ENCODE measurements at places on chromosomes 16 and 17.

GRCh38 chr17:733743-734142 is 1.3 kb downstream of the TLCD3A start:
- no peak for DNase-seq

DNA sequence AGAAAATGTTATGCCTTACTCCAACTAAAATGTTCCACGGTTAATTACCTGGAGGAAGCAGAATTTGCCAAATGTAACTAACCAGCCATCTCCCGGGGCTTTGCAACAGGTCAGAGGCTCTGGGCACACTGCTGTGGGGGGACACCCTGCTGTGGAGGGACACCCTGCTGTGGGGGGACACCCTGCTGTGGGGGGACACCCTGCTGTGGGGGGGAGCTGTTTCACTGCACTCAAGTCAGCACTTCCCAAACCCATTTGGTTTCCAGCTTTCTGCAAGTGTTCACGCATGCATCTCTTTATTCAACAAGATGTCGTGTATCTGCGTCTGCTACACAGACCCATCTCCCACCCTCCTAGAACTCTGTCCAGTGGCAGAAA is 239.5 kb downstream of the C16orf95 start:
- no peak for DNase-seq

DNA sequence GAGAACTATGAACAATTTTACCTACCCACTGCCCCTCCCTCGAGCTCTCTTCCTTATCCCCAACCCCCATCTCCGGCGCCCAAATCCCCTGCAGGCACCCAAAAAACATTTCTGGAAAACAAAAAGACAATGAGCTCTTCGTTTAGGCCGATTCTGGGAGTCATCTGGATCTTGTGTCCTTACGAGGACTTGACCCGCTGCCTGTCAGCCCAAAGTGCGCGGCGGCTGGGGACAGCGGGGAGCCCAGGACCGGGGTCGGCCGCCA is 524 bp downstream of the STRADA start:
- no peak for DNase-seq

DNA sequence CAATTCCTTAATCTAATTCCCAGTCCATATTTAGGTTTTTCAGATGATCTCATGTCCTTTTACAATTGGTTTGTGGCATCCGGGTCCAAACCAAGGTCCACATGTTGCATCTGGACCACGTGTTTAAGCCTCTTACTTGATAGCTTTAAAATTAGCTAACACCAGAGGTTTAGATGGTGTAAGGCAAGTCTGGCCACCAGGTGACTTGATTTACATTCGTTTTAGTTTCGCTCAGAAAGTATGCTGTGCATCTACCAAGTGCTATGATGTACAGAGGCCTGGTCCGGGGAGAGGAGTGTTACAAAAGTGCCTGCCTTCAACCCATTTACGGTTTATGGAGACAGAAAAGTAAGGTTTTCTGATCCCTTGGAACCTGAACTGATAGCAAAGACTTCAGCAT is 878 bp upstream of the DNAJA2 start:
- no peak for DNase-seq

DNA sequence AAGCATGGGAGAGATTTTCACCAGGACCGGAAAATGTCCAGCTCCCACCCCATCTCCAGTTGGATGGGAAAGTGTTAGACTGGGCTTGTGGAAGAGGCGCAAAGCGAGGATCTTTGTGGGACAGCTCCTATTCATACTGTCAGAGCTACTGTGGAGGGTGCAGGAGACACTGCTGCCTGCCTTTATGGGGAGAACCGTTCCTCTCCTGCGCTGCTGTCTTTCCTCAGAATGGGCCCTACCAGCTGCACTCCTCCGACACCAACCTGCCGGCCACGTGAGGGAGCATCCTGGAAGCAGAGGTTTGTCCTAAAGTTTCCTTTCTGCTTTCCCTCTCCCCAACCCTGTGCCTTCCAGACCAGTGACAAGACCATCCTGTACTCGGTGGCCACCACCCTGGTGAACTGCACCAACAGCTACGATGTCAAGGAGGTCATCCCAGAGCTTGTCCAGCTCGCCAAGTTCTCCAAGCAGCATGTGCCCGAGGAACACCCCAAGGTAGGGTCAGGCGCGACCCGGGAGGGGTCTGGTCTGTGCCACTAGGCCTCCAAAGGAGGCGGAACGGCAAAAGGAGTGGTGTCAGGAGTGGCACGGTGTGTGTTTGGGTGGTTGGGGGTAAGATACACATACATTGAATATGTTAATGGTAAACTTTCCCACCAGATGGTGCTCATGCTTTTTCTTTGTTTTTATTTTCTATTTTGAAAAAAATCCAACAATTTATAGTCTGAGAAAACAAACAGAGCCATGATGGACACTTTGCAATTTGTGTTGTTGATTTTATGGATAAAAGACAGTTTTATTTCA is 23.0 kb downstream of the SLC35G3 start:
- no peak for DNase-seq

DNA sequence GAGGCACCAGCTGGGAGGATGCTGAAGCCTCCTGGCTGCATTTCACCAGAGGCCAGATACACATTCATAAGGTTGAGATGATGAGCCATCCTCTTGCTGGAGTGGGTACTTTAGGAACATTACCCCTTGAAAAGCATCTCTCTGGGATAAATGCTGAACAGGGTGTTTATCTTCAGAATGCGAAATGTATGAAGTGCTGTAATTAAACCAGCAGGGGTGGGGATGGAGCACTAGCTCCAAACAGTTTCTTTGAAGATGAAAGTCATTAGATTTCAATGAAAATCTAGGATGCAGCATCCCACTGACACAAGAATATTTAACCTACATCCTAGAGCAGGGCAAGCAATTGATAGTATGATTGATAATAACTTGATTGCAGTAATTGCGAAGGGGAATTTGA is 158.1 kb downstream of the CYLD start:
- no peak for DNase-seq

- DNase-seq: peak; percentile 28
These were observed 51.4 kb downstream of the WSB1 start for GRCh38 chr17:27345141-27345904.

GRCh38 chr16:19598805-19599510 is 43.5 kb downstream of the VPS35L start:
- no peak for DNase-seq

GRCh38 chr16:89199241-89200123 is 855 bp downstream of the SLC22A31 start:
- DNase-seq: no peak

GRCh38 chr17:2102931-2103809 is 48.3 kb downstream of the HIC1 start:
- DNase-seq: peak; percentile 81

DNA sequence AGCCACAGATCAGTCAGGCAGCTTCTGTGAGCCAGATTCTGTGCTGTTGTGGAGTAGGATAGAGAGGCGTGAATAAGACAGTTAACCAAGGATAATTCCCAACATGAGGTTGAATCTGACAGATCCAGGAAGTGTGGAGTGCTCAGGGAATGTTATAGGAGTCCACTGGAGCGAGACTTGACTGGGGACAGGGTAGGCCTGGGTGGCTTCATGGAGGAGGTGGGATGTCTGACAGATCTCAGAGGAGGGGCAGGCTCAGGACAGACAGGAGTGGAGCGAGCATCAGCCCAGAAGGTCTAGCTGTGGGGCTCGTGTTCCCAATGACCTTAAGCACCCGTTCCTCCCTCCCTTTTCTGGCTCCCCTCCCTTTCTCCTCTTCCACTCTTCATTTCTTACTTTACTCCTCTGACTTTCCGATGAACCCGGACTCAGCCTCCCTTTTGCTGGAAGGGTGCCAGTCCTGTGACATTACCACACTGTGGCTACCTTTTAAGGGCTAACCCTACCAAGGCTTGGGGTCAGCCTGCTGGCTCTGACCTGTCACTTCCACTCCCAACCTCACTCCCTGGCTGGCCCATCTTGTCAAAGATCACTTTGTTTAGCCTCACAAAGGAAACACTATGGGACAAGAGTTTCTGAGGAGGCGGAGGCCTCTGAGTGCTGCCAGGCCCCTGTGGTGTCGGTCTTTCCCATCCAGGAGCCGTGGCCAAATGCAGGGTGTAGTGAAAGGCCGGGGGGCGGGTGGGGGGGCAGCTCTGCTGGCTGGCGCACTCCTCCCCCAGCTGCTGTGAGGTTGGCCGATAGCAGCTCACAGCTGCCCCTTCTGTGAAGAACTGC is 28.5 kb upstream of the EFCAB13 start:
- DNase-seq: no peak

DNA sequence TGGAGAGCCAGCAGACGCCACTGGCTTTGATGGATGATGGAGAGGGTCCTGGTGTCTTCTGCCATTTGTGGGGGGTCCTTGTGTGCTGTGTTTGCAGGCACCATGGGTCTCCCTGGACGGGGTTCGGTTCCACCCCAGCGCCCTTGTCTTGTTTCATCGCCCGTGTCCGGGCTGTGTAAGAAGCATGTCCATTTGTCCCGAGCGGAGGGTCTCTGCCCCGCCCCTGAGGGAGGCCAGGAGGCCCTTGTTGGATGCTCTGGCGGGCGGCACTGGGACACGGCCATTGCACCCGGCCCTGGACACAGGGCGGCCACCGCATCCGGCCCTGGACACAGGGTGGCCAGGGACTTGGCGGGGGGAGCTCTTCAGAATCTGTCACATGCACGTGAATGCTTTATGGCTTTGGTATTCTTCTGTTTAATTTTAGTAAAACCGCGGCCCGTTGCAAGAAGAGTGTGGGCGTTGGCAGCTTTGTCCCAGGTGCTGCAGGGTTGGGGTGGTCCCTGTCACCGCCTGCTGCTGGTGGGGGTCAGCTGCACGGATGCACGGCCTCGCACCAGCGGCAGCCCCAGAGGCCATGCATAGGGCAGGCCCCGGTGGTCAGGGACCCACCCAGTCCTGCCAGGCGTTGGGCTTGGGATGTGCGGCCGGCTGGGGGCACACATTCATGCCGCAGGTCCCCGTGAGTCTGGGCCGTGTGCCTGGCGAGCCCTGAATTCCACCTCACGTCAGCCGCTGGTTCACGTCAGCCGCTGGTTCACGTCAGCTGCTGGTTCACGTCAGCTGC is 21.0 kb upstream of the ZNF750 start:
- no peak for DNase-seq

- no peak for DNase-seq
These were observed 27.9 kb downstream of the MBTD1 start for GRCh38 chr17:51231999-51232398.

GRCh38 chr16:11329071-11329491 is 16.2 kb upstream of the RMI2 start:
- DNase-seq: no peak

- DNase-seq: no peak
These were observed 26.1 kb upstream of the HOXB13 start for GRCh38 chr17:48754500-48755261.

DNA sequence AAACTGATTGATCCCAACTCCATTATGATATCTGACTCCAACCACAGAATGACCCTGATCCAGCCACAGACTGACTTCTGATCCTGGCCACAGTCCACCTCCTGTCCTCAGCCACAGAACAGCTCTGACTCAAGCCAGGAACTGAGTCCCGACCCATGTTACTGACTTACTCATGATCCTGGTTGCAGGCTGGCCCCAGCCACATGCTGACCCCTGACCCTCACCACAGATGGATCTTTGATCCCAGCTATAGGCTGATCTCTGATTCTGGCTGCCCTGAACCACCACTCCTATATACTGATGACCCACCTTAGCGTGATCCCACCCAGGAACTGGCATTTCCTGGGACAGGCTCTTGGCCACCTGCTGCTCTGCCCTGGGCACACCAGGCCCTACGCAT is 32.2 kb upstream of the IL21R start:
- no peak for DNase-seq

DNA sequence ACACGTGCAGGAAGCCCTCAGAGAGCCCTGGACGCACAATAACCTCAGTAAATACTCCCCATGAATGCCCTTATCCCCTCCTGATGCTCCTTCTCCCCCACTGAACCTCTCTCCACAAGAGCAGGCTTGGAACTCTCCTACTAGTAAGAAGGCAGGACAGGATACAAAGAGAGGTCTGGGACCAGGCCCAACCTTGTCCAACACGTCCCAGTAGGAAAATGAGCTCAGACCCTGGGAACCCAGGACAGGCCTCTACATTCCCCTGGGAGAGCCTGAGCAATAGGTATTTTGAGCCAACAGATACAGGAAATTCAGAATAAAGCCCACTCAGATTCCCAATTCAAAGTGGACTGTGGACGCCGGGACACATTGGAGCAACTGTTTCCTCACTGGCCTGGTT is 19.2 kb downstream of the ZNF423 start:
- no peak for DNase-seq

DNA sequence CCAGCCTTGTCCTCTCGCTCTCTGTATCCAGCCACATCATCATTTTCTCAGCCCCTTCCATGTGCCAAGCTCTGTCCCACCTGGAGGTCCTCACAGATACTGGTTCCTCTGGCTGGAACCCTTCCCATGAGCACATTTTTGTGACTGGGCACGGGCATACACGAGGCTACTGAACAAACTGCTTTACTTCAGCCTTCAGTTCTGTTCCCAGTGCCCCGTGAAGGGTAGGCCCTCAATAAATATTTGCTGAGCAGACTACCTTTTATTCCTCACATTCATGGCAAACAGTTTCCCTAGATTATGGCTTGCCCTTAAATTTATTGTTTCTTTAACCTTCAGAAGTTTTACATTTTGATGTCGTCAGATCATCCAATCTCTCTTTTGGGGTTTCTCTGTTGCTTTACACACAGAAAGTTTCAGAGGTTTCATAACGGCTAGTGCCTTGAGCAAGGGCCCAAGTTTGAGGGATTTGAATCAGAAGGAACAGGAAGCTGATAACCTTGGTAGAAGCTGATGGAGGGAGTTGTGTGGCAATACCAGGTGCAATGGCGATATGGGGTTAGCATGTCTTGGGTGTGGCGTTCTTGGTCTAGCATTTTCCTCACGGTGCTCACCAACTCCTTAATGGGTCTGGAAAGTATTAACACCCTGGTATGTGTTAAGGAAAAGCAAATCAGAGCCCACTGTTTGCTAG is 27.8 kb downstream of the TMEM92 start:
- DNase-seq: no peak

DNA sequence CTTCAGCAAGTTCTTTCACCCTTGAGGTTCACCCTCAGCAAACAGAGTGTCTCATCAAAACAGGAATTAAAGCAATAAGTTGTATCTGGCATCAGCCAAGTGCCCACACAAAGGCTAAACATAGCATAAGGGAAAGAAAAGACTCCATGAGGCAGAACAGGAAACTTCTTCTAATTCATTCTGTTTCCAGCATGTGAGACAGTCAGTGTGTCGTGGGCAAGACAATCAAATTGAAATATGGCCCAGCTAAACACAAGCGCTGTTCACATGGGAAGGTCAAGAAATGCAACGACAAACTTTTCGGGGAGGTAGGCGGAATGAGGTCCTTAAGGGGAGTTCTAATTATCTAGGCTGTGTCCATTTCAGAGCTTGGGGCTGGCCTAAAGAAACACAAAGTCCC is 393.4 kb downstream of the HAPSTR1 start:
- no peak for DNase-seq

GRCh38 chr17:76696763-76697701 is 13.7 kb downstream of the MXRA7 start:
- no peak for DNase-seq
